Stimulated activated CD4-positive, alpha-beta T cell treated with anti-CD3 and anti-CD28 coated beads, Interleukin-4, amount 100 ng/mL, for 1 hour (primary cell): ENCODE measurements at places on chromosomes 4 and X.

- no peak for DNase-seq
These were observed 17.4 kb downstream of the FHDC1 start for GRCh38 chr4:152953514-152953913.

DNA sequence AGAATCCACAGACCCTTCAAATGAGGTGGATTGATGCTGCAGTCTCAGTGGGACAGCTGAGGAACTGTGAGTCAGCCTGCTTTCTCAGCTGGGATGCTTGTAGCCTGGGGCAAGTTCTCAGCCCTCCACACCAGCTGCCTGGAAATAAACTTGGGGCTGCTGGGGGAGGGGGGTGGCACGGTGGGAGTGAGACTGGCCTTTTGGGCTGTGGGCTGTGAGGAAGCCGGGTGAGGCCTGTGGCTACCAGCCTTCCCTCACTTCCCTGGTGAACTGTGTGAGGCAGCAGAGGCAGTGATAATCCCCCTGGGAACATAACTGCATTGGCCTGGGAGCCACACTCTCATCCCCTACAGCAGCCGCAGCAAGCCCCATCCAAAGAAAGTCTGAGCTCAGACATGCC is 114.5 kb upstream of the GUCY1A1 start:
- no peak for DNase-seq

DNA sequence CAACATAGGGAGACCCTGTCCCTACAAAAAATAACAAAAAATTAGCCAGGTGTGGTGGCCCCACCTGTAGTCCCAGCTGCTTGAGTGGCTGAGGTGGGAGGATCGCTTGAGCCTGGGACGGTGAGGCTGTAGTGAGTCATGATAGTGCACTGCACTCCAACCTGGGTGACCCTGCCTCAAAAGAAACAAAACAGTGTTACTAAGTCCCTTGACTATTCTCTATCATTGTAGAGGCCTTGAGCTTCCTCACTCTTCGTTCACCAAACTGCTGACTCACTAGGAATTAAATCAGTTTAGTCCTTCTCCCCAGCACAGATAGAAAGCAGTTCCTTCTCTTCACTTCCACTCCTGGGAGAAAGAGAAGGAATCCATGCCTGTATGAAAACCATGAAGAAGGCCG is 14.5 kb downstream of the CDS1 start:
- no peak for DNase-seq

- DNase-seq: no peak
These were observed 173.4 kb upstream of the JADE1 start for GRCh38 chr4:128635955-128636560.

GRCh38 chr4:133960975-133961374 is 240.6 kb downstream of the PABPC4L start:
- DNase-seq: no peak

- no peak for DNase-seq
These were observed 876.4 kb upstream of the SLIT2 start for GRCh38 chr4:19375136-19375804.

GRCh38 chrX:11913001-11913400 is 155.0 kb downstream of the MSL3 start:
- DNase-seq: no peak

- no peak for DNase-seq
These were observed 51.6 kb downstream of the MAML3 start for GRCh38 chr4:140102421-140102820.

DNA sequence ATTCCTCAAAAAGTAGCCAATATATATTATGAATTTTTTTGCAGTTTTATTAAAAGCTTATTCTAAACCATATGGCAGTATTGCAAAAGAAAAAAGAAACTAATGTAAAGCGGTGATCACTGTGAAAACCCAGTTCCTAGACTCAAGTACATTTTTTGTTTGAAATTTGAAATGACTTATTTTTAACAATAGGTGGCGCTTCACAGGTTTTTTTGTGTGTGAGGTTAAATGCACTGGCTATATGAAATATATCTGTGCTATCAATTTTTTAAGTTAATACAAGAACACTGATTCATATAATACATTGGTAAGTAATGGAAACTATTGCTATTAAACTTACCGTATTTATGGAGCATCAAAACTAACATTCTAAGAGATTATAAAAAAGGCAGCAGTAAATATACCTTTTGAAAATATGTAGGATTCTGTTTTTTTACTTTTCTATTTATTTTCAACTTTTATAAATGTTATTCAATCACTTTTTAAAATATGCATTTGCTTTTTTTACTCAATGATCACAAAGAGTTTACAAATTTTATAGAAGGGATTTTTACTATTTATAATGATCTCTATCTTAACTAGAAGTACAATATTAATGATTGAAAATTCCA is 5.6 kb upstream of the SPRY1 start:
- DNase-seq: no peak
